ENCODE measurements at places on chromosomes 11 and 22.

GRCh38 chr11:76903325-76903724 lies 42.6 kb downstream of the ACER3 start:
- DNase-seq = no peak

DNA sequence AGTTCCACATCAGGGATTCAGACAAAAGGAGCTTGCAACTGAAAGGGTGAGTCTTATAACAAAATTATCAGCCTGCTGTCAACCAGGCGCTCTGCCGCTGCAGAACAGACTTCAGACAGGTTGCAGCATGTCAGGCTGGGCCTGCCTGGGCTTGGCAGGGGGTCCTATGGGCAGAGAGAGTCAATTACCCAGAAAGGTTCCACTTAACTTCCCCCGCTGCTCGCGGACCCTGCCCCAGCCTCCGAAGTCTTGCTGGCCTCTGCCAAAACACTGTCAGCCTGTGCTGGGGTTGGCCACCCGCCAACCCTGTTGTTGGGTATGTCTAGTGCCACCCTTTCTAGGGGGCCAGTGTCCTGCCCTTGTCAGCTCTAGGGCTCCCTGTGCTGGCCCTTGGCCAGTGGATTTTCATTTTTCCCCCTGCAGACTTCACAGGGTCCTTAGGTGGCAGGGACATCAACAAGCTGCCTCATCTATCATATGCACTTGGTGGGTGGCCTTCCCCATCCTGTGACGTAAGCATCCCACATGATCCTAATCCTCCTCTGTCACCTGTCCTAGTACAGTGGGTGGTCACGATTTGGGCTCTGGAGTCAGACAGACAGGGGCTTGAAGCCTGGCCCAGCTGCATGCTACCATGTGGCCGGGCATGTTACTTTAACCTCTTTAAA lies 166.5 kb upstream of the CADM1 start:
- DNase-seq = peak; percentile 39

DNA sequence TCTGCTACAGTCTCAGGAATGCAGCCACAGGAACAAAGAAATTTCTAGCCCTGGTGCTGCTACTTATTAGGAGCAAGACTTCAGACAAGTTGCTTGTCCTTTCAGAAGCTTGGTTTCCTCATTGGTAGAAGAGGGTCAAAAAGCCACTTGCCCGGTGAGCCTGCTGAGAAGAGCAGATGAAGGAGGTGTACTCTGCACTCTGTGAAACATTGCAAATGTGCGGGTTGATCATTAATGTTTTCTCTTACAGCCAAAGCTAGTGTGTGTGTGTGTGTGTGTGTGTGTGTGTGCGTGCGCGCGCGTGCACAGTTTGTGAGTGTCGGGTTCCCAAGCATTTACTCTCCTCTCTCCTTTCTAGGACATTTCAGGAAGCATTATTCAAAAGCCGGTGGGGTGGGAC lies 86.3 kb upstream of the NNMT start:
- DNase-seq = no peak

GRCh38 chr22:20758688-20759087 lies 15.2 kb upstream of the SERPIND1 start:
- DNase-seq = no peak

DNA sequence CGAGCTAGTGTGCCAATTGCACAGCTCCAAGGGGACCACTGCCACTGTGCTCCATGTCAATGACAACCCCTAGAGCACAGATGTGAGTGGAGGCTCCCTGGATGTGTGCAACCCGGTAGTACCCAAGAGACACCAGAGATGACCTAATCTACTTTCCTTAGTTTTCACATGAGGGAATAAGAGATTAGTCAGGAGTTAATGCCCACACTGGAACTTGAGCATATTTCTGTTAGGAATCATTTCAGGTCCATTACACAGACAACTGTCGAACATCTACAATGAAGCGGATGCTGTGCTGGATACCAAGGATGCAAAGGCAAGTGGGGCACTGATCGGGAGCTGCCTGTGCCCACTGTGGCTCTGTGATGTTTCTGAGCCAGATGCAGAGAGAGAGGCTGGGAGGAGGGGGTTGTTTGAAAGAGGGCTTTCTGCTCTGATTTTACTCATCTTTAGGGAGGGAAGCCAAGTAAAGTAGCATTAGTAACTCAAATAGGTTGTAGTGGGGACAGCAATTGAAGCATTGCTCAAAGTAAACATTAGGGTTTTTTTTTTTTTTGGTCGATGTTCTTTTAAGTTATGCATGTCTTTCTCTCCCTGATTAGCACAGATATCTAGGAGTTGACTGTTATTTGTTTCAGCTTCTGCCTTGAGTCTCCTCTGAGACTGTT lies 82.5 kb upstream of the SORL1-AS1 start:
- DNase-seq = no peak

GRCh38 chr22:24504540-24504939 lies 9.4 kb downstream of the UPB1 start:
- no peak for DNase-seq
